Esophagus mucosa (tissue), 1 donor: ENCODE measurements at places on chromosomes 3 and 15. TPM values are rescaled to one million over a fixed set of nuclear protein-coding genes. Genes with fewer than 3 reads are reported as not detected.

- peak; percentile 89 for ATAC-seq
Observed at GRCh38 chr3:195012100-195012499, 258.9 kb downstream of the XXYLT1 start.

DNA sequence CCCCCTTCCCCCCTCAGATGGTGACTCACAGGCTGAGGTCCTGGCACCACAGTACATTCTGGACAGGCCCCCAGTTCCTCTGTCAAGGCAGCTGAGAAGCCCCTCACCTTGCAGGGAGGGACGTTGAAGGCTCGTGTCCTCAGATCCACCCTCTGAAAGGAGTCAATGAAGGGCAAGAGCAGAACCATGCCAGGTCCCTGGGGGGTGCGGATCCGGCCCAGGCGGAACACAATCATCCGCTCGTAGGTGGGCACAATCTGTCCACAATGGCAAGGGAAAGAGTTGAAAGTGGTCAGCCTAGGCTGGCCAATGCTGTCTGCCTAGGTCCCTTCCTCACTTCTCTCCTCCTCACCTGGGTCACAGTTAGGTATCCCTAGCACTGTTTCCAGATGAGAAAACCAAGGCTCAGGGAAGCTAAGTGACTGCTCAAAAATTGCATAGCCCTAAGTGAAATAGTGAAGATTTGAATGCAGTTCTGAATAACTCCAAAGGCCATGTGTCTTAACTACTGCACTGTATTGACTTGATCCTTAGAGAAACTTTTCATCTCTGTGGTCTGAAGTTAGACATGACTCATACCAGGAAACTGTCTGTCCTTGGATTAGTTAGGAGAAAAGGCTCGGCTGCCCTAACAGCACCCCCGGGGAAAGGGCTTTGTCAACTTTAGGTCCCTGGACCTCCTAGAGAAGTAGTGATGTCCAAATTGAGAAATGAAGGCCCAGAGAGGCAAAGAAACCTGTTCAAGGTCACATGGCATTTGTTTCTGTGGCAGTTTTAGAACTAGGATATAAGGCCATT lies 2.9 kb downstream of the STOML1 start:
- ATAC-seq = peak; percentile 42

DNA sequence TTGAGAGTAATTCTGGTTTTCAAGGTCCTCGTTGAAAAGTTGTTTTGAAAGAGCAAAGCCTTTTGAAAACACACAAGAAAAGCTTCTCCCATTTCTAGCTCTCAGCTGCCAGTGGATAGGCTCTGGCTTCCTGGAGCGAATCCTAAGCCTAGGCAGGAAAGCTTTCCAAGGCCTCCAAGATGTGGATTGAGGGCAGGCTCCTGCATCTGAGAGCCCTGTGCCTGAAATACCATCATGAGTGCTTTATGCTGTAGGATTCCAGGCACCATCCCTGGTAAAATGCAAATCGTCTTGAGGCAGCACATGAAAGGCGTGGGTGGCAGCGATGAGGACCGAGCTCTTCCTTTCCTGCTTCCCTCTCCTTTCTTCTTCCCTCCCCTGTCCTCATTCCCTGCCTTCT lies 60.7 kb upstream of the CORO2B start:
- no peak for ATAC-seq

- no peak for ATAC-seq
Observed at GRCh38 chr3:153639631-153640030, 477.6 kb downstream of the RAP2B start.

GRCh38 chr3:185489462-185489861 lies 9.4 kb downstream of the TMEM41A start:
- ATAC-seq = no peak

DNA sequence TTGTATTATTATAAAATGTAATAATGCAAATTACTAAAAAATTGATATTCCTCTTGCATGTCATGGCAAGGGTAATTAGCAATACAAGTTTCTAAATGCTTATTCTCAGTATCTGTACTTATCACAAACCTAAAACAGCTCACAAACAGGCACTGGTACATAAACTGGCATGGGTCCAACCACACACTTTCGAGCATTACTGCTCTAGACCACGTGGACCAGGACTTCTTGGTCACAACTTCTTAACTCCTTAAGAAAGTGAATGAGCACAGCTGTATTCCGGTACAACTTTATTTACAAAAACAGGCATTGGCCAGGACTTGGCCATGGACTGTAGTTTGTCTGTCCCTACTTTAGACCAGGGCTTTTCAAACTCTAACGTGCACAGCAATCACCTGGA lies 173.3 kb downstream of the SUCLG2 start:
- no peak for ATAC-seq

DNA sequence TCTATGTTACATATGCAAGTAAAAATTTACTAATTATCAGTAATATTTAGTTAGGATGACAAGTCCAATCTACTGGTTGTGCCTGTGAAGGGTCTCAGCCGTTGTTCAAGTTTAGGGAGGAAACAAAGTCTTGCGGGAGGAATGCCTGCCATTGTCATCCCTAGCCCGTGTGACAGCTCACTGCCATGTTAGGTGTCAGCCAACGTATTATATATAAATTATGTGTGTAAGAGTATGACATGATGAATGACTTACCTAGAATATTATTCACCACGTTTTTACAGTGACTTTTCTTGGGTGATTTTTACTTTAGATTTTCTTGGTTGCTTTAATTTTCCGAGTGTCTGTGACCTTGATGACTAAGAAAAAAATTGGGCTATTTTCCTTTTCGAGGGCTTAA lies 614.4 kb upstream of the MDFIC2 start:
- ATAC-seq = no peak

BDH1 gene
- total RNA-seq = 67.9 TPM

EIF4E3 gene
- 15.7 TPM for total RNA-seq

CHST14 gene
- 4.0 TPM for total RNA-seq
